Foreskin keratinocyte (primary cell): ENCODE measurements at places on chromosomes 2 and 18.

GRCh38 chr18:42614619-42615293 lies 500.7 kb downstream of the RIT2 start:
- DNase-seq = no peak

GRCh38 chr2:109538546-109538945 lies 75.2 kb downstream of the SEPTIN10 start:
- DNase-seq = no peak

- DNase-seq = no peak
Measured at GRCh38 chr2:162301151-162301804, 17.2 kb downstream of the IFIH1 start.

- DNase-seq = no peak
Measured at GRCh38 chr2:45788401-45788800, 136.9 kb downstream of the PRKCE start.

- DNase-seq = peak; percentile 9
Measured at GRCh38 chr2:27086724-27087593, at the start of gene KHK. KHK (plus strand) TSS chr2:27086772; CDS start chr2:27087260, 488 bp downstream.

DNA sequence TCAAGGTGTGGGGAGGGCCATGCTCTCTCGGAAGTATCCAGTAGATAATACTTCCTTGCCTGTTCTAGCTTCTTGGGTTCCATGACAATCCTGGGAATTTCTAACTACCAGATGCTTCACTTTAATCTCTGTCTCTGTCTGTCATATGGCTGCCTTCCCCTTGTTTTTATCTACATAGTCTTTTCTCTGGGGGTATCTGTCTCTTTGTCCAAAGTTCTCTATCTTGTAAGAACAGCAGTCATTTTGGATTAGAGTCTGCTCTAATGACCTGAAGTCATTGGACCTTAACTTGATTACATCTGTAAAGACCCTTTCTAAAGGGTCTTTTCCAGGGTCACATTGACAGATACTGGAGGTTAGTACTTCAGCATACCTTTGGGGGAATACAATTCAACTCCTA lies 11.4 kb upstream of the EPB41L5 start:
- DNase-seq = no peak

- no peak for DNase-seq
Measured at GRCh38 chr2:16137080-16137755, 196.9 kb downstream of the MYCN start.

DNA sequence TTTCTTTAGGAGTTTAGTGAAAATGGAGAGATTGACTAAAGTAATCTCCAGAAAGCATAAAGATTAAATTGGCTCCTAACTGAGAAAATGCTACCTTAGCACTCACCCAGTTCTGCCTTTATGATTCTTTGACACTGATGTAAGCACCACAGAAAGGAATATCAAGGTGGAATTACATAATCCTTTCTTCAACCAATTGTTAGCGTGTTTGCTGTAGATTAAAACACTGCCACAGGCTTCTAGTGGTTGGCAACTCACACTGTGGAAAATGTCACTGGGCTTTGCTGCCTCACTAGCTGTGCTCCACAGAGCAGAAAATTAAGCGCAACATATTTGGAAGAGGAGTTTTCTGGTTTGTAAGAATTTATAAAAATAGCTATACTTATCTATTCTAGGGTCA lies 104.1 kb downstream of the DLGAP1 start:
- DNase-seq = no peak

DNA sequence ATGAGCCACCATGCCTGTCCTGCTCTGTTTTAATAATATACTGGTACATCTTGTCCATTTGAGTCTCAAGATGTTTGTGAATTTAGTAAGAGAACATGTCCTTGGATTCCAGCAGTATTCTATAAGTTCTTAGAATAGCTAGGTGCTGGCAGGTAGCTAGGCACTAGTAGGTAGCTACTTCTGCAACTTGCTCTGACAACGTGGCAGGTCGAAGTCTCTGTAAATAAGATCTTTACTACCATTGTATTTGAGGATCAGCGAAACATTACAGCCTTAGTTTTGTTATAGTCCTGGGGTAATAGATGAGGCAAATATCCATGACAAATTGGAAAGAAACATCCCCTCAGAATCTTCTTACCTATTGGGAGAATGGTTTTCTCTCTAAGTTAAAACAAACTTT lies 14.2 kb upstream of the PRELID3A start:
- no peak for DNase-seq

DNA sequence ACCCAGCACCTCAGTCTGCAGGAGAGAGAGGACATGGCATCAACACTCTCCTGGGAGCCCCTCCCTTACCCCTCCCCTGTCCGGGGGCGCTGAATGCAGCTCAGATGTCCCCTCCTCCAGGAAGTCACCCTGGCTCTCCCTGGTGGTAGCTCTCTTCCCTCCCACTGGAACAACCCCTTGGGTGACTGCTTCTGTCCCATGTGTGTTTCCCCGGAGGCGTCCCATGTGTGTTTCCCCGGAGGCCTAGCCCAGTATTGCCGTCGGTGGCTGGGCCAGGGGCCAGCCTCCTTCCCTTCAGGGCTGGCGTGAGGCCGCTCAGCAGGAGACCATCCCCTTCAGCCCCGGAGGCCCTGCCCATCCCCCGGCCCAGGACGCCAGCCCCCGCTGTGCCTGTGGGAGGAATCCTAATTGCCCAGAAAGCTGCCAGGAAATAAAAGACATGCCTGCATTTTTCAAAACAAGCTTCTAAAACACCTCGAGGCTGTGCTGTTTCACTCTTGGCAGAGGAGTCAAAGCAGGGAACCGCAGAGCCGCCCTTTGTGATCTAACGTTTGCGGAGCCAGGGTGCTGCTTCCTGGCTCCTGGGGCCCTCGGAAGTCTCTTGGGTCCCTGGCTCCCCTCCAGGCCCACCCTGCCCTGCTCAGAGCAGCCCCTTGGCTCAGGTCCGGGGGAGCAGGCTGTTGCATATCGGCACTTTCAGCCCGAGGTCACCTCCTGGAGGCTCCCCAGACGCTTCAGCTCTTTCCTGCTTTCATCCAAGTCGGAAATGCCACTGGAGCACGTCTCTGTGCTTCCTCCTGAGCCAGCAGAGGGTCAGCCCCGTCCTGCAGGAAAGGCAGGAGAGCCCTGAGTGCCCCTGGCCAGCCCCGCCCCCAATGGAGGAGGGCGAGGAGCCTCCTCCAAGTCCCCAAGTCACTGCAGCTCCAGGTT lies 11.4 kb downstream of the SNED1 start:
- DNase-seq = no peak

DNA sequence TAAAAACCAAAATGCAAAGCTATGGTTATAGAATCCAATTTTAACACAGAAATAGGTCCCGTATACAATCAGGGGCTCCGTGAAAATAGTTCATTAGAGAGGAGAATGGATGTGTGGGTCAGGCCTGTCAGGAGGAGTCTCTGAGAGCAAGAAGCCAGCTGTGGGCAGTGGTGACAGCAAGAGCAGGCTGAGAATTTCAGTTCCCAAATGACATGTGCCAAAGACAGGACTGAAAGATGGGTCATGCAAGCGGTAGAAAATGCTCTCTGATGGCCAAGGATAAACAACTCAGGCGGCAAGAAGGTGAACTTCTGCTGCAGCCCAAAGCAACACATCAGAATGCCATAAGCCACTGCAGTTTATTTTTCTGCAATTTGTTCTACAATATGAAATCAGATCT lies 100.4 kb downstream of the CCDC141 start:
- DNase-seq = no peak

DNA sequence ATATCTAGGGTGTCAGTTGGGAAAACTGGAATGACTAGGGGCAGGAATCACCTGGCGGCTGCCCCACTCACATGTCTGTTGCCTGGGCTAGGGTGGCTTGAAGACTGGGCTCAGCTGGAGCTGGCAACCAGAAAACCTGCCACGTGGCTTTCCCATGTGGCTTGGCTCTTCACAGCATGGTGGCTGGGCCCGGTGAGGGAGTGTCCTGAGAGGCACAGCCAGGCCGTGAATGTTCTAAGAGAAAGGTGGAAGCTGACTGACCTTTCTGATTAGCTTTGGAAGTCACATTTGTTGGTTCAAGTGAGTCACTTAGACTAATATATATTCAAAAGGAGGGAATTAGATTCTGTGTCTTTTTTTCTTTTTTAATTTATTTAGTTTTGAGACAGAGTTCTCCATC lies 22.7 kb downstream of the SP5 start:
- DNase-seq = no peak

DNA sequence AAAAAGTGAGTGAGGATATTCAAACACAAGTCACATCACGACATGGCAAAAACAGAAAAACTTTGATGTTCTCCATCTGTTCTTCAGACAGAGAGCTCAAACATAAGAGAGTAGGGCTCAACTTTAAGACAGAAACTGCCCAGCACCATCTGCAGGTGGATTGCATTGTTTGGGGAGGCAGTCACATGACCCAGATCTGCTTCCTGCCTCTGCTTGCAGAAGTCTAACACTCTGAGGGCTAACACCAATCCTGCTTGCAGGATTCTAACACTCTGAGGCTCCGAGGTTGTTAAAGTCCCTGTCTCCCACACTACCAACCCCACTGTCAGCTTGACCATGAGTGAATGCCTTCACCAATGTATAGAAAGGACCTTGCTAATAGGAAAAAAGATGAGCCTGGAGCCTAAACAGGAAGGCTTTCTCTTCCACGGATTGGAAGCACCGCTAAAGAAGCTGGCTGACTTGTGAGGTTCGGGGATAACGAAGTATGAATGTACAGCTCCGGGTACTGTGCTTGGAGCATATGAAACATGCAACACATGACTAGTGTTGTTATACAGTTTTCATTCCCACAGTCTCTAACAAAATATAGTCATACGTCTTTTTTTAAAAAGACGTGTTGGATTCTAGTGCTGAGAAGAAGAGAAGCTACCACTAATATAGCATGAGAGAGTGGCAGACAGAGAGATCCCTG lies 176.6 kb upstream of the CREB1 start:
- DNase-seq = no peak
